ENCODE measurements at places on chromosomes 4 and X.

DNA sequence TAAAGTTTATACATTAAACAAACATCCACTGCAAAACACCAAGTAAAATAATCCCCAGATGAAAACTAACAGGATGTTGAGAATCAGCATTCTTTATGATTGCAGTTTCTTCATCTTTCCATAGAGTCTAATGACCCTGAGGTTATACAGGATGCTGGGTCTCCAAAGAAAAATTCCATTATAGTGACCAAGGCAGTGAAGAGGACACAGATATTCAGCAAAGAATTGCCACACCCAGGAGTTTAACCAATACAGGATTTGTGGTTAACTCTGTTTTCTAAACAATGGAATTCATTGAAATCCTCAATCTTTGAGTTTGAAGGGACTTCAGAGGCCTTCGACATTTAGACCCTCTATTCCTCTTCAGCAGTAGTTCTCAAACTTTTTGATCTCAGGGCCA is 76.2 kb upstream of the ESX1 start:
- DNase-seq, result no peak

GRCh38 chr4:173168396-173169177 is at the start of gene GALNT7:
GALNT7 (plus strand) TSS chr4:173168811; CDS start chr4:173168836, 25 bp downstream.
- DNase-seq, result peak; percentile 59

DNA sequence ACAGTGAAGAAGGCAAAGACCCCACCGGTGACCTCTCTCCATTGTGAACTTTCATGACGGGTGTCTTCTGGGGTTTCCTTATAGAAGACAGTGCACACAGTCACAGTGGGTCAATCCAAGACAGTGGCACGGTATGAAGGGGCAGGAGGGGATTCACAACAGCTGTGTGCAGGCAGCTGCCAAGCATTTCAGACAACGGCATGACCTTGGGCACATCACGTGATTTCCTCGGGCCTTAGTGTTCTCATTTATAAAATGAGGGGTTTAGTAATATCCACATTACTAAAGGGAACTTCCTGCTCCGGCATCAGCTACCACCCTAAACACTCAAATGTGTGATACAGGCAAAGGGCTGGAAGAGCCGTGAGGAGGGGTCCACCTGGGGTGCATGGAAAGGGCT is 42.9 kb downstream of the RBM47 start:
- DNase-seq, result no peak

- no peak for DNase-seq
These were observed 129.5 kb downstream of the PABPC4L start for GRCh38 chr4:134072137-134072536.

- no peak for DNase-seq
These were observed 17.2 kb downstream of the SLC39A8 start for GRCh38 chr4:102328045-102328444.

GRCh38 chr4:79163981-79164490 is 161.8 kb downstream of the NAA11 start:
- no peak for DNase-seq

DNA sequence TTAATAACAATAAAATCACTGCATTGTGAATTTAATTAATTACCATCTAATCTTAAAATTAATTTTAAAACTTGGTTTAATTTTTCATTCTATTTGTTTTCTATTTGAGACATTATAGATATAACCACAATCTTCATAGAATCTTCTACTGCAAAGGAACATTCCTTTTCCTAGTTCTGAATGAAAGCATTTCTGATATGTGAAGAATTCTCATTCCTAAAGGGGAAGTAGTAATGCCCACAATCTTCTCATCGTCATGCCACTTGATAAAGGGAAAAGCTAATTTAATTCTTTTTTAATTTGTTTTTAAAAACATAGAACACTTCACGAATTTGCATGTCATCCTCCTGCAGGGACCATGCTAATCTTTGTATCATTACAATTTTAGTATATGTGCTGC is 23.7 kb downstream of the MGARP start:
- DNase-seq, result no peak

DNA sequence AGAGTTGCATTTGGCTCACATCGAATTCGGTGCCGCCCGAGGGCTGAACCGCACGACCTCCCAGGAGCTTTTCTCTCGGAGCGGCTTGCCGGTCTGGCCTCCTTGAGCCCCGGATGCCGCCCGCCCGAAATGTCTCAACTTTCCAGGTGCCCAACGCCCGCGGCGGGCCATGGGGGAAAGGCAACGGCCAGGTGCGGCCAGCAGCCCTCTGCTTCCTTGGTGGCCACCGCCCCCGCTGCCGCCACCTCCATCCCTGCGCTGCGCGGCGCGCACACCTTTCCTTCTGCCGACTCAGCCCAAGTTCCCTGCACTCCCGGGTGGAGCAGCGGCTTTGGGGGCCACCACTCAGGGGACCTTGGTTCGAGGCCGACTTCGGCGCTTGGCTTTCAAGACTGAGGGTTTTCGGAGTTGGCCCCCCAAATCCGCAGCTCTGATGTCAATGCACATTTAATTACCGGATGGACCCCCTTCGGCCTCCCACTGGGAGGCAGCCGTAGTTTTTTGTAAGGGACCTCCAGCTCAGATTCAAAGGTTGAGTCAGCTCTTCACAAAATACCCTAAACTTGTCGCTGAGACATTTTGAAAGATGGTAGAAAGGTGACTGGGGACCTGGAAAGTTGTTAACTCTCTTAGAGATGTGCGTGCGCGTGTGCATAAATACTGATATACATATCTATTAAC is 1.1 kb downstream of the AFF2 start:
- no peak for DNase-seq

DNA sequence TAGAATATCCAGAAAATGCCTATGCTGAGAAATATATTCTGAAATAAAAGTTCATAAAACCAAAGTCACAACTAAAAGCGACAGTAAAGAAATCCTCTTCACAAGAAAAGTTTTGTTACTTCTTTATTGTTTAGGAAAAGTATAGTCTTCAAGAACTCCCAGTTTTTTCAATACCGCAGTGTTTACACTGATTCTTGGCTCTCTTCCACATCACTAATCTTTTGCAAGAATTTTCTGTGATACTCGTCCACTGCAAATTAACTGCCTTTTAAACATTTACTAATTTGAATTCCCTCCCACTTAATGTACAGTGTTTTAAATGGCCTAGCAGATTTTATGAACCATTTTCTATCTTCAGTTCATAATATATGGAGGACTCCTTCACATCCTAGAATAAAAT is 65.1 kb downstream of the HPGDS start:
- DNase-seq, result no peak

GRCh38 chr4:171612907-171613306 is 200.3 kb upstream of the GALNTL6 start:
- DNase-seq, result no peak
